ENCODE measurements at places on chromosomes 16 and 17.

DNA sequence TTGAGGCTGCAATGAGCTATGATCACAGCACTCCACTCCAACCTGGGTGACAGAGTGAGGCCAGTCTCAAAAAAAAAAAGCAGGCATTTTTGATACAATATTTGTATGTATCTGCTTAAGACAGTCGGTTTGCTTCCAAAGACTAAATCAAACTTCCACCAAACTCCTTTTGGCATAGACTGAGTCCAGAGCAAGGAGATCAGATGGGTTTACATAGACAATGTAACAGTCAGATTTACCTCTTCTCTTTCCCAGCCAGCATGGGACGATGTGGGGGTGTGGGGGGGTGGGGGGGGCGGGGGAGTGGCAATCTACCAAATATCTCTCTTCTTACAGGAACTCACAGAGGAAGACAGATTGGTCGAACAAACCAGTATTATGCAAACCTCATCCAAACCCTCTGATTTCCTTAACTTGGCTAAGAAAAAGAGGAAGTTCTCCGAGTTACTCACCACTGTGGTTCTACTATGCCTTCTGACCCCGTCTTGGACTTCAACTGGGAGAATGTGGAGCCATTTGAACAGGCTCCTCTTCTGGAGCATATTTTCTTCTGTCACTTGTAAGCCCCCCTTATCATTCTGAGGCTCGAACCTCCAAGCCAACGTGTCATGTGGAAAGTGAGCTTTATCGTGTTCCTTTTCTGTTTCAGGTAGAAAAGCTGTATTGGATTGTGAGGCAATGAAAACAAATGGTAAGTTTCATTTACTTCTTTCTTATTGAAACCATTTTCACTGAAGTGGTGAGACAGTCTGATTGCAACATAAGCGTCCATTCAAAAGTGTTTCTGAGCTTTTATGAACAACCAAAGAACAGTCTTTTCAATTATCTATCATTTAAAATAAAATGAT lies at the start of gene MILR1:
Gene MILR1, plus strand, starts transcription at position 451 of the 848 bp plus-strand sequence. Its CDS starts 54 bp downstream, at position 505.
- DNase-seq, result no peak

DNA sequence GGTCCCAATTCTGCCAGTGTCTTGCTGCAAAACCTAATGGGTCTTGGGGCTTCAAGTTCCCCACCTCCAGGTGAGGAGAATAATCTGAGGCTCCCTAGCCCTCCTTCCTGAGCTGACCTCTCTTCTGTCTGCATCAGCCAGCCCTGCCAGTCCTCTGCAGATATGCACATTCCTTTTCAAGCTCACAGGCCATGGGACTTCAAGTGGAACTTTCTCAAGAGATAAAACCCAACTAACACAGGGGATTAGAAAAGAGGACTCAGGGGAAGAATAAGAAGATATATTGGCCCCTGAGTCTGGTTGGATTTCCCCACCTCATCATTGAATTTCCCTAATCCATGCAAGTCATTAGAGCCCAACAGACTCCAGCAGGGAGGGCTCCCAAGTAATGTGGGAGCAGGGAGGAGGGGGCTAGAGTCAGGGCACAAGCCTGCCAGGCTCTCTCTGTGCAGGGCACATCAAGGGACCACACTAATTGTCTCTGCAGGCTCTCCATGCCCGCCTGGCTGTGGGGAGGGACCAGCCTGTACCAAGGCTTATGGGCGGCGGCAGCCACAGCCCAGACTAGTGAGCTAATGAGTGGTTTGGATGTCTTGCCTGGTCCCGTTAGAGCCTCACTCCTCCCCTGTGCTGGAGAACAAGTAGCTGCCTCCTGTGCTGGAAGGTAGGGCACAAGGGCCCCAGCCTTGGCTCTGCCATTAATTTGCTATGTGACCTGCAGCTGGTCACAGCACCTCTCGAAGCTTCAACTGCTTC lies 1.2 kb downstream of the KRT14 start:
- DNase-seq, result no peak

DNA sequence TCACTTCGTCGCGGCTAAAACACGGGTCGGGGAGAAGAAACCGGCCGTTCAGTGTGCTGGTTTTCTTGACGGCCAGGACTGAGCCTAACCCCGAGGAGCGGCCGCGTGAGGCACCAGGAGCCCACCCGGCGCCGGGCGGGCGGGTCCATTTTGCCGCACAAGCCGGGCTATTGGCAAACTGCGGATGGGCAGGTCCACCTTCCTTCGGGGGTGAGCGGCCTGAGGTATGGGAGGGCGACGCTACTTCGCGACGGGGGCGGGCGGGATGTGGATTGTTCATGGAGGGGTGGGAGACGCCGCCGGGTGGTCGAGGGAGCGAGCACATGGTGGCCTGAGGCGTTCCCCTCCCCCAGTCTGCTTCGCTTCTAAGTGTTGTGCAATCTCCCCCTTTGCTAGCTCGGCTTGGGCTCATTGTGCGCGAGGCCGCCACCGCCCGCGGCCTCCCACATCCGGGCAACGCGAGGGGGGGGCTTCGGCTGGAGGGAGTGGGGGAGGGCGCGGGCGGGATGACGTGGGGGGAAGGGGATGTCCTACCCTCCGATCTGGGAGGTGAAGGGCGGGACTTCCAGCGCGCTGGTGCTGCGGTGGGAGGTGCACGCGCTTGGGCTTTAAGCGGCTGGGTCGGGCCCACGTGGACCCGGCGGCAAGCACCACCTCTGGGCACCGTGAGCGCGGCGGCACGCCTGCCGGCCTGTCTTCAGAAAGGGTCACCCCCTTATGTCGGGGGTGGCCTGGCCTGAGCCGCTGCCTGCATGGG lies 5.9 kb upstream of the CD68 start:
- DNase-seq, result no peak

- DNase-seq, result no peak
Measured at GRCh38 chr16:73506568-73507056, 458.7 kb upstream of the ZFHX3 start.

- no peak for DNase-seq
Measured at GRCh38 chr16:2776500-2777139, 460 bp downstream of the ELOB start.

GRCh38 chr17:68782789-68783188 lies 172.4 kb downstream of the ABCA8 start:
- no peak for DNase-seq

Data from DMS 273 treated with DMSO at 0.1 percent for 48 hours (cell line).